HL-60 (cell line): ENCODE measurements at places on chromosomes 4 and X.

GRCh38 chr4:89997171-89997704, 102.6 kb downstream of the MMRN1 start:
- DNase-seq, result no peak

- DNase-seq, result no peak
Observed at GRCh38 chrX:38595801-38596200, 34.5 kb downstream of the TSPAN7 start.

GRCh38 chr4:141352909-141353525, 132.3 kb downstream of the ZNF330 start:
- DNase-seq, result peak; percentile 54

DNA sequence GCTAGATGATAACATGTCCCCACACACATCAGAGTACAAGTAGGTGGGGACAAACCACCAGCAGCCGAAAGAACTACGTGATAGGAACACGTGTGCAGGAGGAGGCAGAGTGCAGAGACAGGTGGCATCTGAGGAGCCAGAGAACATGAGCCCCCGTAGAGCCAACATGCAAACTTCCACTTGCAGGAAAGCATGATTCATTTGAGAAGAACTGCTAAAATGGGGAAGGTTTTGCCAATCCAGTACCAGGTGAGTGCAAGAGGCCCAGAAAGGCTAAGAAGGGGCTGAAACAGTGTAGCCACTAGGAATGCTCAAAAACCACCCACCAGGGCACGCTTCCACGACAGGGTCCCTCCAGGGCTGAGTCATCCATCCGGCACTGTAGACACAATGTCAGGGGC, 149.8 kb upstream of the TENM3 start:
- no peak for DNase-seq

DNA sequence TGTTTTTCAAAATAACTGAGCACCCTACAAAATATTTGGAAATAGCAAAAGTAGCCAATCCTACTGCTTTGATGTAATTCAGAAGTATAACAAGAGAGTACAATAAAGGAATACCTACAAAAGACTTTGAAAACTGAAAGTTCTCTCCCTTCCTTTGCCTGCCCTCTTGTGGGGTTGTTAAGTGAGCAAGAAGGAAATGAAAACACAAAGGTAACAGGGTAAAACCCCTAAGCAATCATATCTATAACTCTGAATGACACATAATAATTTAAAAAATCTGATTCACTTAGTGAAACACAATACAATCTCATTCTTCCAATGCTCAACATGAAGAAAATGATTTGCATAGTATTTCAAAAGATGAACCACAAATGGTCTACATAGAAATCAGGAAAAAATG, 98.2 kb downstream of the FRYL start:
- no peak for DNase-seq

DNA sequence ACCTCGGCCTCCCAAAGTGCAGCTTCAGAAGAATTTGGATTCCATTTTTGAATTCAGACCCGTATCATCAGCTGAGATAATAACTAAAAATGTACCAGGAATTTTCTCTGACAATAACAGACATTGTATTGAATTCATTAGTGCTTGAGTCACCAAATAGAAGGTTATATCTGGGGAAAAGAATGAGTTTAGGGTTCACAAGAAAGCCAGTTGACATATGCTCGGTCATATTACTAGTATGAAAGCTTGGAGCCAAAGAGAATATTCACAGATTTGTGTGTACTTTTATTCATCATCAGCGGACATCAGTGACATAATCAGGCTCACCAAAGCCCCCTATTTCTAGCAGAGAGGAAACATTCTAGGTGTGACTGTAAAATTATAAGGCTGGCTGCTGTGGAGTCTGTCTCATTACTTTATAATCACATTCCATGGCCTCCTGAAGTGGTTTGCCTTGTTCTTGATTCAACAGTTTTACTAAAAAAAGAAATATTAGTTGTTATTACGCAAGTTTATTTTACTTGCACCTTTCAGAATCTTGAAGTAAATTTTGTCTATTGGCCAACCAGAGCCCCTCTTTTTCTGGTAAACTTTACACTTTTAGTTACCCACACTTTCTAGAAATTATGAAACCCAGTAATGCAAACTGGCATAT, 14.6 kb upstream of the DCTD start:
- DNase-seq, result no peak

GRCh38 chr4:119264743-119265142, 52.2 kb downstream of the USP53 start:
- no peak for DNase-seq

GRCh38 chr4:128427832-128428366, 140.3 kb upstream of the PGRMC2 start:
- peak; percentile 14 for DNase-seq

- no peak for DNase-seq
Observed at GRCh38 chr4:102826105-102826889, 1.1 kb downstream of the UBE2D3 start.

- DNase-seq, result no peak
Observed at GRCh38 chr4:149719806-149720205, 95.8 kb downstream of the IQCM start.

DNA sequence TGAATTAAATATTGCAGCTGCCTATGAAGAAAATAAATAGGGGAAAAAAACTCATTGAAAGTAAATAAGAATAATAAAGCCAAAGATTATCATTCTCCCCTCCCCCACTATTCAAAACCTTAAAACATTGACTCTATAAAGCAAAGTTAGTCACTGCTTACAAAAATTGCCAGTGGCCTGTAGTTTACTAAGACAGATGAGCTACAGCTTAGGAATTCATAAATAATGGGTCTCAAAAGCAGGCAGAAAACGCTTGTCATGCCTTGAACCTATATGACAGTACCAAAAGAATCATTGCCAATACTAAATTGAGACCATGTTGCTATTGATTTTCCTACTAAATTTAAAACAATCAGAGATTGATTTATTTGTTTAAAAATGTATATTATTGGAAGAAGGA, 78.9 kb downstream of the SLC10A7 start:
- DNase-seq, result no peak

DNA sequence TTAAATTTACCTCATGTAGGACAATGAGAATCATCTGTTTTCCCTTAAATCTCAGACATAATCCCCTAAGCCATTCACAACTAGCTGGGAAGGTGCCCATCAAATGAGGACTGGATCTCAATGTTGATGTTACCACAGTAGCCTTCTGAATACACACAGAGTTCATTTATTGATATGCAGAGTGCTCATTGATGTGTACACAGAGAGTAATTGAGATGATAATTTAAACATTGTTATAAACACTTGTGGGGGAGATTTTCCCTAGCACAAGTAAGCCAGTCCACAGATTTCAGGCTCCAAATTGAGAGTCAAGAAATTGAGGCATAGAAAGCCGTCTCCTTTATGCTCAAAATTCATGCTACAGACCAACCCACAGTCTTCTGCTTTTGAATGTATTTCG, 273.4 kb upstream of the TRPC5 start:
- DNase-seq, result no peak

DNA sequence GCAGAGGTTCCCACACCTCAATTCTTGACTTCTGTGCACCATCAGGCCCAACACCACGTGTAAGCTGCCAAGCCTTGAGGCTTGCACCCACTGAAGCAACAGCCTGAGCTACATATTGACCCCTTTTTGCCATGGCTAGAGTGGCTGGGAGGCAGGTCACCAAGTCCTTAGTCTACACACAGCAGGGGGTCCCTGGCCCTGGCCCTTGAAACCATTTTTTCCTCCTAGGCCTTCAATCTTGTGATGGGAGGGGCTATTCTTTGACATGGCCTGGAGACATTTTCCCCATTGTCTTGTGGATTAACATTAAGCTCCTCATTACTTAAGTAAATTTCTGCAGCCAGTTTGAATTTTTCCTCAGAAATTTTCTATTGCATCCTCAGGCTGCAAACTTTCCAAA, 336.6 kb downstream of the IL15 start:
- DNase-seq, result no peak

DNA sequence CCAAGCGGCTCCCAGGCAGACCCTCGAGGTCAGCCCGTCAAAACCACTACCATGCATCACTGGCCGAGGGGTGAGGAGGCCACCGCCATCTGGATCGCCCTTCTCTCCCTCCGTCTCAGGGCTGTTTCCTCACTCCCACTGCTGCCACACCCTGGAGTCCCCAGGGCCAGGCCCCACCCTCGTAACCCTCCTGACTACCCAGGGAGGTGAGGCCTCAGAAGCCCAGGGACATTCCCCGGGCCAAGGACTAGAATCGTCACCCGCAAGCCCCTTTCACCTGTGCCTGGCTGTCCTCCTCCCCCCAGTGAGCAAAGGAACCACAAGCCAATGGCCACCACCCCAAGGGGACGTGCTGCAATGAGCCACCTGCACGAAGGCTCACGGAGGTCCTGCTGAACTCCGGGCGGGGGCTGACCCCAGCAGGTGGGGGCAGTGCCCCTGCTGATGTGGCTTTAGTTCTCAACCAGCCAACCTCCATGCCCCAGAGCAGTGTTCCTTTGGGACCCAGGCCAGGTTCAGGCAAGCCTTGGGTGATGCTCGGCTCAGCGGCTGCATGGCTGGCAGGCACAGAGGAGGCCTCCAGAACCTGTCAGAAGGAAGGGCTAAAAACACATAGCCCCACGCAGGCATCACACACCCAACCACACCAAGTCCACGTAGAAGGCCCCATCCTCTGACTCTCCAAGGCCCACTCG, 23.8 kb downstream of the PPP2R2C start:
- DNase-seq, result no peak

GRCh38 chr4:151606061-151606460, 154.7 kb downstream of the GATB start:
- DNase-seq, result no peak

GRCh38 chrX:2336181-2336580, 164.6 kb downstream of the DHRSX start:
- no peak for DNase-seq

GRCh38 chrX:83509254-83509801, 1.2 kb downstream of the POU3F4 start:
- no peak for DNase-seq

DNA sequence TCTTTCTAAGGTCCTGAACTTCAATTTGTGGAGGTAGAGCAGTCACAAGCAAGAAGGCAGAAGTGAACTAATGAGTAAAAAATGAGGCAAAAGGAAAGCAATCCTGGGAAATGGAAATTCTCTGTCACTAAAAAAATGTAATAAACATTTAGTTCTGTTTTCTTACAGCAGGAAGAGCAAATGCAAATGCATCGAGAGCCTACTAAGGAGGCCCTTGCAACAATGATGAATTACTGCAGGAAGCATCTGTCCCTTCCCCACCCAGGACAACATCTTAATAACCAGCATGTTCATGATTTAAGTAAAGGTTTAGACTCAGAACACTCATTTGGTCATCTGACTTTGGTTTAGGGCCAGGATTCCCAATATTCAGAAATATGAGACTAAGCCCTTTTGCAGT, 341.4 kb upstream of the NOCT start:
- no peak for DNase-seq

DNA sequence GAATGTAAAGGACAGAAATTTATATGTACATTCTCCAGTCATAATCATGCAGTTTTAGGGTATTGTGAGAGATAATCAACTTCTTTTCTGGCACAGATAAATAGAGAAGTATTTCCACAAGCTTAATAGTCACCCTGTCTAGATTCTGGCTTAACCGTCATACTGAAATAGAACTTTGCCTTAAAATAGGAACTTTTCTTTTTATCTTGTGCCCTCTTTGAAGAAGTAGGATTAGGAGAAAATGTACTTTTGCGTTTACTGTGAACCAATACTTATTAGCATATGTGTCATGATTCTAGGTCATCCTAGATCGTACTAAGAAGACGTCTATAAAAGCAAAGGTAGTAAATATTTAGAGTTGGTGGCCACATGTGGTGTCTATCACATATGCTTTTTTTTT, 95.4 kb downstream of the NFKB1 start:
- no peak for DNase-seq

DNA sequence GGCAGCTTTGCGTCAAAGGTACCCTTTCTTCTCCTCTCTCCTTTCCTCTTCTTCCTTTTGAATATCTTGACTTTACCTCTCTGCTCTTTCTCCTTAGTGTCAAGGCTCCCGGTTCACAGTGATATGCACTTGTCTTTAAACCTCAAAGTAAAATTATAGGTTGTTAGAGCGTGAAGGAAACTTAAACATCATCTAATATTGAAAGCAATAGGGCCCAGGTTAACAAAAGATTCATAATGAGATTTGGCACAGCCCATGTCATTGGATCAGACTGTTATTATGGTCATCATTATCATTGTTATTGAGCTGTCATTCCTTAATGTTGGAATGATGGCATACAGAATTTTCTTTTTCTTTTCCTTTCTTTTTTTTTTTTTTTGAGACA, 32.5 kb downstream of the FTHL17 start:
- no peak for DNase-seq

GRCh38 chr4:153142700-153143438, 61.4 kb upstream of the TRIM2 start:
- DNase-seq, result no peak

GRCh38 chr4:13530823-13531624, 13.3 kb downstream of the NKX3-2 start:
- no peak for DNase-seq

DNA sequence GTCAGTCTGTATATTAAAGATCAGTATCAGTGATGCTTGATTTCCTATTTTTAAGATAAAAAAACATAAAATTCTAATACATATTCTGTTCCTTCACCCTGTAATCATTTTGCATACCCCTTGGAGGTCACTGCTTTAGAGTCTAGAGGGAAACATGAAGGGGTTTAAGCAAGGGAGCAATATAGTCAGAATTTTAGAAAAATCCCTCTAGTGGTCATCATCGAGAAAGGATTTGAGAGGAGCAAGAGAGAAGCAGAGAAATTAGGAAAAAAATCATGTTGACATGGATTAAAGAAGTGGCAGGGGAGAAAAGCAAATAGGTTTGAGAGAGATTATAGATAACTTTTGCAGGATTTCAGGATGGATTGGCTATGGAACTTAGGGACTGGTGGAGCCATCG, 11.1 kb downstream of the APEX2 start:
- DNase-seq, result no peak

- no peak for DNase-seq
Observed at GRCh38 chr4:80903020-80903419, 127.5 kb upstream of the BMP3 start.

DNA sequence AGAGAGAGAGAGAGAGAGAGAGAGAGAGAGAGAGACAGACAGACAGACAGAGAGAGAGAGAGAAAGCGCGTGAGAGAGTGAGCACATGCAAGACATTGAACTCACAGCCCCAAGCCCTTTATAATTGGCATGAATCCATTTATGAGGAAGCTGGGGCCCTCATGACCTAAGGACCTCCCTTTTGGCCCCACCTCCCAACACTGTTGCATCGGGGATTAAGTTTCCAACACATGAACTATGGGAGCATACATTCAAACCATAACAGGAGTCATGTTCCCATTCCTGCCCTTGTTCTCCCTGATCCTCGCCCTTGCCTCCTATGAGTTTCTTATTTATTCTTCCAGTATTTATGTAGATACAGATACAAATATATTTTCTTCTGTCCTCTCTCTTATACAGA, 269.8 kb upstream of the ARX start:
- no peak for DNase-seq

GRCh38 chr4:60133375-60133774, 1066.8 kb upstream of the ADGRL3 start:
- DNase-seq, result no peak

DNA sequence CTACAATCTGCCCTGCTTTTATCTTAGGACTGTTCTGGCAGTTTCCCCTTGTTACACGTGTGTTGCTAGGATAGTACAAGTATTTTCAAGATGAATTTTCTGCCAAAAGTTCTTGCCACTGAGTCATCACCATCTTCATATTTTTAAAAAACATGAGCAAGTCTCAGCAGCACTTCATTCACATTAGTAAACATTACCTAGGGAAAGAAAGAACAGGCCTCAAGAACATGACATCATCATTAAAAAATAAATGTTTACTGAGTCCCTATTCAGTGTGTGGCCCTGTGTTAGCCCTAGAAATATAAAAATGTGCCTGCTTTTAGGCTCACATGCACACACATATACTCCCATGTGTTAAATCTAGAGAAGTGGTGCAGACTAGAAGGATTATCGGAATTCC, 18.7 kb upstream of the GPC3 start:
- DNase-seq, result no peak
